Activated naive CD8-positive, alpha-beta T cell treated with anti-CD3 and anti-CD28 coated beads, Interleukin-2, amount 50 U/mL, for 24 hours (primary cell): ENCODE measurements at places on chromosomes 7 and 10.

GRCh38 chr10:60459701-60460457 lies 70.2 kb upstream of the ANK3 start:
- no peak for DNase-seq

GRCh38 chr10:88253622-88254021 lies 329.5 kb downstream of the RNLS start:
- DNase-seq, result no peak

- DNase-seq, result no peak
These were observed 166.1 kb upstream of the MTPN start for GRCh38 chr7:136143271-136143670.

GRCh38 chr7:20737840-20738448 lies 48.7 kb downstream of the SP8 start:
- DNase-seq, result no peak

DNA sequence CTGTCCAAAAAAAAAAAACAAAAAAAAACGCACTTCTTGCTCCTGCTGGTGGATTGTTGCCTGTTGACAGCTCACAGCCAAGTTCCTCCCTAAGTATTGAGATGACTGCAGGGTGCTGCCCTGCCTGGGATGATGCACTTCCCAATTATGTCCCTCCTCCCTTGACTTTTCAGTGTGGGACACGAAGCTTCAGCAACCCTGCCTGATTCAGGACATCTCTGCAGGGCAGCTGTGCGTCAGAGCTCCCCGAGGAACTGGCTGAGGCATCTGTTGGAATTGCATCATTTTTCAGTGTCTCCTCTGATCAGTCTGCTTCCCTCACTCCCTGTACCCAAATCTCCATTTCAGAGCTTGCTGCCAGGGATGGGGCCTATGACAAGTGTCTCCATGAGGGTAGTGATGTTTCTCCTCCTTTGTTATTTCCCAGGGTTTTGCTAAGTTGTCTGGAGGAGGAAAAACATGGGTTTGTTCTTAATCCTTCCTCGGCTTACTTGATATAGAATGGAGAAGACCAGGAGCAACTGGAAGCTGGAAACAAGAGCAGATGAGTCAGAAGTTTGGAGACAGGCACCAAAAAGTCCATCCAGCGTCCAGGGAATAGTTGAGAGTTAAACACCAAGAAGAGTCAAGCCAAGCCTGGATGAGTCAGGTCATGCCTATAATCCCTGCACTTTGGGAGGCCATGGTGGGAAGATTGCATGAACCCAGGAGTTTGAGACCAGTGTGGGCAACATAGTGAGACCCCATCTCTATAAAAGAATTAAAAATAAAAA lies 355.1 kb downstream of the GALNT17 start:
- no peak for DNase-seq

DNA sequence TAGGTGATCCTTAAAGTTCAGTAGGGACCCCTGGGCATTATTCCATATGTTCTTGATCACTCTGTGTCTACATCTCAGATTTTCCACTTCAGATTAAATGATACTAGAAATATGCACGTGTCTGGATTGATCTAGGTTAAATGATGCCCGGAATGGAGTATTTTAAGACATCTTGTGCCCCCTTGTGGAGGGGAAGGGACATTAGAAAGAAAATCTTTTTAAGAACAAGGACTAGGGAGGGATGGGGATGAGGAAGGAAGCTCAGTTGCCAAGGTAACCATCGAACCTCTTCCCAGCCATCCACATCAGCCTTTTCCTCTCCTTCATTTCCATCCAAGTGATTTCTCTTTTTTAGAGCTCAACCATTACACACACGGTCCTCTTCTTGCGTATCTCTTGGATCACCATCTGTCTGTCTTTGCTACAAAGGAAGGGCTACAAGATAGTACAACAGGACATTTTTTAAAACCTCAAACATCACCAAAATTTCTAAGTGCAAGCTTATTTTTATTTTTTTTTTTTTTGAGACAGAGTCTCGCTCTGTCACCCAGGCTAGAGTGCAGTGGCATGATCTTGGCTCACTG lies 40.5 kb downstream of the PRSS2 start:
- DNase-seq, result no peak

- DNase-seq, result no peak
These were observed 183.4 kb upstream of the VIPR2 start for GRCh38 chr7:159328096-159328495.

- DNase-seq, result no peak
These were observed 8.6 kb upstream of the GRID1 start for GRCh38 chr10:86375204-86375603.

- no peak for DNase-seq
These were observed 7.9 kb downstream of the CPED1 start for GRCh38 chr7:120996333-120996987.

- no peak for DNase-seq
These were observed 176.1 kb upstream of the KLF6 start for GRCh38 chr10:3961082-3961481.

- no peak for DNase-seq
These were observed 319.0 kb upstream of the FZD1 start for GRCh38 chr7:90945104-90945787.

- no peak for DNase-seq
These were observed 41.5 kb downstream of the PYROXD2 start for GRCh38 chr10:98373260-98374040.

DNA sequence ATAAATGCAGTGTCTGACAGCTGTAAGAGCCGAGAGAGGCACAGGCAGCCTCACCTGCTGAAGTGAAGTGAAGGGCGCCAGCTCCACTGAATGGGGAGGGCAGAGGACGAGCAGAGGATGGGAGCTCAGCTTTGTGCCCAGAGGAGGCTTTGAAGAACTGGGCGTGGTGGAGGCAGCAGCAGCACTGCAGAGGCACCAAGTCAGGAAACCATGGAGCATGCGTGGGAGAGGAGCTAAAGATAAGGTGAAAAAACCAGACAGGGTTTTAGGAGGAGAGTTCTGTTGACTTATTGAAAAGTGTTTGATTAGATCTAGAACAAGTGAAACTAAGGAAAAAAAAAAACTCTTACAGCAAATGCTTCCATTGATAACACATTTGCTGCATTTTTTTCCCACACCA lies 216.4 kb downstream of the CXCL12 start:
- DNase-seq, result no peak

GRCh38 chr10:11396311-11396955 lies 215.0 kb downstream of the USP6NL start:
- DNase-seq, result no peak

DNA sequence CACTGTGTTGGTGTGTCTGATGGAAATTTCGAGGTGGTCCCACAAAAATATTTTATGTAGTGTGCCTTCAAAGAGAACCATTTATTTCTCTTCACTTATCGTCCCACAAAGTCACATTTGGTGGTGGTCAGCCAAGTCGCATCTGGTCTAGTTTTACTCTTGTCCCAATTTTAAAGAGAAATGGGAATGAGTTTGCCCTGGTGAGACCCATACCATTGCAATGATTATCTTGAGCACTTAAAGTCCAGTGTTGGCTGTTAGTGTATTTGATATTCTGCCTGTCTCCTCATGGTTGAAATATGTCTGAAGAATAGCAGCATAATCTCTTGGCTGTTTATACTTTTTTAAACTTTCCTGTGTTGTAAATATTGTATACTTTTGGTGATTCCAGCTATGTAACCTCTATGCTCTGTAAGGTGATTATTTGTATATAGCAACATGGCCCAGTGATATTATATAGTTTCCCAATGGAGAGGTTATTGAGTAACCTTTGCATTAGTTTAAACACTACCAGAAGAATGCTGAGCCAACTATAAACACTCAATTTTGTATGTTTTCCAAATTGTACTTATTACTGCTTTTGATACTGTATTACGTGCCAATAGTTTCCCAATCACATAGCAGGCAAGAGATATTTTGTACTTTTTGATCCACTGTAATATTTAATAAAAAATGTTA lies 172.2 kb downstream of the RTKN2 start:
- no peak for DNase-seq

DNA sequence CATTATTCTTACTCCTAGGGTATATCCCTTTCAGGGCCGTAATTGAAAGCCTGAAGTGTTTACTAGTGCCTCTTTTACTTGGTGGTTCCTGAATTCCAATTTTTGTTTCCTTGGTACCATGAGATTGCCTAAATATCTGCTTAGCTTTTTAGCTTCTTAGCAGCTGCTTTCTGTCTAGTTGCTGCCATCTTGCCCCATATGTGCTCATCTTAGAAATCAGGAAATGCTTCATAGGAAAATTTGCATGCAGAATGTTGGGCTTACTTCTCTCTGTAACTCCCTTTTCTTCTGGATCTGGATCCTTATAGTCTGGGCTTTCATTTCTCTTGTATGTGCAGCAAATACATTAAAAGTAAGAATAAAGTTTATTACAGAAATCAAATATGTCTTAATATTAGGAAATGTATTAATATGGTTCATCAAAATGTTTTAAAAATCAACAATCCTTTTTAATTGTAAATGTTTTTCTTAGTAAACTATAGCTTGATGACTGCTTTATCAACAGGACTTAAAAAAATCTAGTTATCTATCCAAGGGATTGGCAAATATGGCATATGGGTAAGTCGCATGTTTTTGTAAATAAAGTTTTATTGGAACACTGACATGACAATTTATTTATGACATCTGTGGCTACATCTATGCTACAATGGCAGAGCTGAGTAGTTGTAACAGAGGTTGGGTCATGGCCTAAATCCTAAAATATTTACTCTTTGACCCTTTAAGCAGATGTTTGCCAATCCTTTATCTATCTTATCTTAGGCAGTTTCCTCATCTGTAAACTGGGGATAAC lies 73.5 kb upstream of the CDK6 start:
- no peak for DNase-seq

DNA sequence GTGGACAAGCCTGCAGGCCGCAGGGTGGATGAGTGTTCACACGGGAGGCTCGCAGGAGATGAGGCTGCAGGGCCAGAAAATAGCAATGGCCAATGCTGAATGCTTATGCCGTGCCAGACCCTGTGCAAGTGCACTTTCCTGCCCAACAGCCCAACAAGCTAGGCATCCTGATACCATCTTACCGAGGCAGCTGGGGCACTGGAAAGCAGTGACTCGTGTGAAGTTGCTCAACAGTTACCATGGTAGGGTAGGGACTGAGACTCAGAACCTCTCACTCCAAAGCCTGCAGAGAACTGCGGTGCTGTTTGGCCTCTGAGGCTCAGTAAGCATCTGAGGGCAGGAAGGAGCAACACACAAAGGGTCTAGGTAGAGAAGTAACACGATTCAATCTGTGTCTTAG lies 43.7 kb downstream of the JAZF1 start:
- DNase-seq, result no peak

- DNase-seq, result no peak
These were observed 181.3 kb downstream of the TAX1BP1 start for GRCh38 chr7:27921081-27921836.

GRCh38 chr10:61091531-61091930 lies 147.5 kb upstream of the RHOBTB1 start:
- DNase-seq, result no peak

DNA sequence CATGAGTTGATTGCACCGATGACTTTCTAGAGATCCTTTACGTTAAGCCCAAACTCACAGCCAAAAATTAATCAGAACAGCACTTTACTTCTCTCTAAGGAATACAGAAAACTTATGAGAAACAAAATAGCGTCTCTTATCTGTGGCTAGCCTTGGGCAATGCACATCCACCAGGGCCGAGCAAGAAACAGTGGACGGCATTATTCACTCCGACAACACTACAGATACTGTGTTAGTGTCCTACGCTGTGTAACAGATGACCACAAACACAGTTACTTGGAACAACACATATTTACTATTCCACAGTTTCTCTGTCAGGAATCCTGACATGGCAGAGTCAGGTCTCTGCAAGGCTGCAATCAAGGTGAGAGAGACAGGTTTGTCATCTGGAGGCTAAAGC lies 598.3 kb upstream of the ADARB2 start:
- DNase-seq, result no peak

DNA sequence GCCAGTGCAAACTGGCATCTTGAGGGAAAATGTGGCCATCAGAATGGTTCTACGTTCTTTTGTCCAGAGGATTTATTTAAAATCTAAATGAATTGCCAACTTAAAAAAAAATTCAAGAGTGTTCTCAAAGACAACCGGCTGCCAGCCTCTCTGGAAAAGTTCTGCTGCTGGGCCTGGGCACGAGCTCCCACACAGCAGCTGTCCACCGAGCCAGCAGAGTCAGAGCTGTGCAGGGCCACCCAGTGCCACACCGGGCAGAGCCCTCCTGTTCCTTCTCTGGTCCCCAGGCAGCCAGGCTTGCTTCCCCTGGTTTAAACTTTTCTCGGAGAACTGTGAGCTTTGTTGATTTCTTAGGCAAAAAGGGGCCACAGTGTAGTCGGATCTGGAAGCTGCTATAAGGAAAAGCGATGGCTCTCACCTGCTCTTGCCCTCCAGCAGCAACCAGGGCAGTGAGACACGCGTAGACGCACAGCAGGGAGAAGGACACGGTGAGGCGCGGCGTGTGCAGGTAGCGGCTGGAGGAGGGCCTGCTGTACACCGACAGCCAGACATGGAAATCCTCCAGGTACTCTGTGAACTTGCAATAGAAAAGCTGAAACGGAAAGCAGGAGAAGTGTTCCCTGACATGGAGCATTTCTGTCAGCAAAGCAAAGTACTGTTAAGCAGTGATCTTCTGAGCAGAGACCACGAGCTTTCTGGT lies 111.6 kb downstream of the PKD1L1 start:
- DNase-seq, result no peak

DNA sequence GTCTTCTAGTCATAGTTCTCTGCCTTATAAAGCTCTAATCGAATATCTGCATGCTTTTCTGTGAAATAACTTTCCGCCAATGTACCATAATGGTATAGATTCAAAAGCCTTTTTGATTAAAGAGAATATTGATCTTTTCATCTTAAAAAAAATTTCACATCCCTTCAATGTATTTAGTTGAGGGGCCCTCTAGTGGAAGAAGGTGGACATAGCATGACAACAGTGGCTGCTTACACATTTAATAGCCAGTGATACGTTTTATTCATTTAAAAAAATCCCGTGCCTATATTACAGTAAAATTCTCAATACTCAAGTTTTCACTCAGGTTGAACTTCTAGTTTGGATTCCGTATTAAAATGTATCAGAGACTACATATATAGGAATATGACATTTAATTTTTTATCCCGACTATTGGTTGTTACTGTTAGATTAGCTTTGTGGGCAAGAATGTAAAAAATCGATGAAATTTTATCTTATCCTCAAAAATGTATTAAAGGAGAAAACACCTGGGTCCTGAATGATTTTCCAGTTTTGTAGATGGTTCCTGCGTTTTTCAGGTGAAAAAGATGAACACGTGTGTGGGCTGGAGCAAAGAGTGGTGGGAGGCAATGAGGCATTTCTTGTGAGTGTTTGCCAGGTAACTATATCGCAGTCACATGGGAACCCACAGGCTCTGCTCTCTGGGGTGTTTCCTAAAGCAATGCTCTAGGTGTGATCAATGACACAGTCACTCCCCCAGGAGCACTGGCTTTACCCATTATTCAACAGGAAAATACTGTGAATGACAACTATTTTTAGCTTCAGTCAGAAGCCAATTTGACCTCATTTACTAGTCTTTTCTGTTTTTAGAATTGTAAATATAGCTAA lies 24.1 kb upstream of the PNLIP start:
- peak; percentile 26 for DNase-seq

DNA sequence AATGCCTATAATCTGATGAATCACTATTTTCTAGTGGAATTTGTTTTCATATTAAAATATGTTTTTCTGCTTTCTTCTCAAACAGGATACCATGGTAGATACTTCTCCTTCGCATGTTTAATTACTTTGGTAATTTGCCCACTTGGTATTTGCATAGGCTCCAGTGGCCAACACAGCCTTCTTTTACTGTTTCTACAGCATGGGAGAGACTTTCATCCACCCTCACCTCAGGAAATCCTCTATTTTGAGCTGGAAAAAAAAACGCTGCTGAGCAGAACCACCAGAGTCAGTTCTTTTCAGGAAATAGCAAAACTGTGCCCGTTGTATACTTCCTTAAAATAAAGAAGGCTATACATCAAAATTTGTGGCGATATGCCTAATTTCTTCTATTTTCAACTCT lies 213.3 kb downstream of the MDFIC start:
- DNase-seq, result no peak

GRCh38 chr7:37212051-37212450 lies 236.6 kb downstream of the ELMO1 start:
- DNase-seq, result no peak
